ENCODE measurements at places on chromosomes 4 and X.

DNA sequence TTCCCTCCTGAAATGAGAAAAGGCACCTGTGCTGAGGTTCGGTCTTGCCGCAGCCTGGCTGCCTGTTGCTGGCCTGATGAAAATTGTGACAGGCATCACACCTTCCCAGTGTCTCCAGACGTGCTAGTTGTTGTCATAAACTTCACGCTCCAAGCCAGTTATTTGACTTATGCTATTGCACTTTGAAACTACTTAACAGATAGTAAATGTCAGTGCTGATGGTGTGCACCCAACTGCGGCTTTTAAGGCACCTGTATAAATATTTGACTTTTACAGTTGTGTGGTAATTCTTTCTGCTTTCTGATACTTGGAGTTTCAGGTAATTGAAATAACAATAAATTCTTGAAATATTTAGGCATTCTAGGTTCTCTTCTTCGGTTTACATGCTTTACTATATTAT is 1.8 kb downstream of the WWC2 start:
- DNase-seq, result no peak

GRCh38 chr4:78484574-78484973 is 67.0 kb upstream of the ANXA3 start:
- DNase-seq, result no peak

- no peak for DNase-seq
Measured at GRCh38 chr4:140095694-140096482, 58.1 kb downstream of the MAML3 start.

DNA sequence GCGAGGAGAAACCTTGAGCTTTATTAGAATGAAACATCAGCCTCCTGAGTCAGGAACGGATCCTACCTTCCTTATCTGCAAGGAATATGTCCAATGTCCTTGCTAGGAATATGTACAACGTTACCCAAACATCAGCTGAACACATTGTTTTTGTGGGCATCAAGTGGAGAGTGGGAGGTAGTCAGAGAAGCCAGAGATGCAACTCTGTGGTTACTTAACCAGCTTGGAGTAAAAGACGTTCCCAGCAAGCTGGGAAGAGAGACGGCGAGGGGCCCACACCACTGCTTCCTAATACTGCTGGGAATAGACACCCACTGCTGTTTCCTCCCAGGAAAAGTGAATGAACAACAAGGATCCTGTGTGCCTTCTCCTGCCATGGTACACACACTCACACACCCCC is 74.4 kb upstream of the PLAC1 start:
- no peak for DNase-seq

- peak; percentile 13 for DNase-seq
Measured at GRCh38 chrX:44876086-44876485, 3.1 kb downstream of the KDM6A start.

DNA sequence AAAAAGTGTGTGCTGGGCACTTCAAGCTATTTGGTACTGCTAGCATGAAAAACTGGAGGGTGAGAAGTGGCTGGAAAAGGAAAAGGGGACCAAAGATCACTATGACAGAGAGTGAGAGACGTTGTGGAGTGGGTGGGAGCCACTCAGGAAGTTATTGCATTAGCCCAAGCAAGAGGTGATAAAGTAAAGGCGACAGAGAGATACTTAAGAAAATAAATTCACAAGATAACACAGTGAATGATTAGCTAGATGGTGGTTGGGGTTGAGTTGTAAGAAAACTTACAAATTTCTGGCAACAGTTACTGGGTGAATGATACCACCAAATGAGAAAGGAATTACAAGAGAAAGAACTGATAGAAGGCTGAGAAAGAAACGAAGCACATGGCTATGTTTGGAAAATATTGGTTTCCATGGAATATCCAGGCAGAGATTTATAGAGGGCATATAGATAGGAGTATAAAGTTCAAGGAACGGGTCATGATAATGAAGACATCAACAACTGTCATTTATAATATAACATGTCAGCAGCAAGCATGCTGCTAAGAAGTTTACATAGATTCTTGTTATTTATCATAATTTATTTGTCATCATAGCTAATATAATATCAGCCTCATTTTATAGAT is 60.7 kb downstream of the CASK start:
- no peak for DNase-seq

DNA sequence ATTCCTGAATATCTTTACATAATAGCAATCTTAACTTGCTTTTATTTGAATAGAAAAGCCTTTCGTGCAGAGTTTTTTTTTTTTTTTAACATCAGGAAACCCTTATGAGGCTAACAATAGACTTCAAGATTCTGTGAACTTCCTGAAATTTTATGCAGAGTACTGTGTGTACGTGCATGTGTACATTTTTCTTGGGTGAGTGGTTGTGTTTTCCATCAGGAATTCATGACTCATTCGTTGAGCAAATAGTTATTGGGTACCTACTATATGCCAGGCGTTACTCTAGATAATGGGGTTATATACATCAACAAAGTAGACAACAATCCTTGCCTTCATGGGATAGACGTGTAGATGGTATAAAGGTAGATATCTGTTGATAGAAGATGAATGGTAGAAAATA is 59.1 kb downstream of the MRPL1 start:
- no peak for DNase-seq

- no peak for DNase-seq
Measured at GRCh38 chr4:2297606-2298531, 36.0 kb upstream of the MXD4 start.

- DNase-seq, result no peak
Measured at GRCh38 chr4:56197387-56197786, 189.9 kb downstream of the AASDH start.

DNA sequence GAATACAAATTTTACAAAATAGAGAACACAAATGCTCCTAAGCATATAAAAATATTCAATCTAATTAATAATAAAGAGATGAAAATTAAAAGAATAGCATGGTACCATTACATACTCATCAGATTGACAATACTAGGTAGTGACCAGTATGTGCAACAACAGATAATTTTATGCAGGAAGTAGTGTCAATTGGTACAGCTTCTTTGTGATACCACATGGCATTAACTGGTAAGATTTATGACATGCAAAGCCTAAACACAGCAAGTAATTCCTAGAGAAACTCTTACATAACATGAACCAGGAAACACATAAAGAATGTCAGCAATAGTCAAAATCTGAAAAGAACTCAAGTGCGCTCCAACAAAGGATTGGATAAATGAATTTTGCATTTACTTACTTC is 26.3 kb downstream of the CXCL2 start:
- DNase-seq, result no peak

- no peak for DNase-seq
Measured at GRCh38 chr4:56657818-56658217, 23.3 kb downstream of the HOPX start.
